ENCODE measurements at places on chromosomes 6 and 20. TPM values are rescaled to one million over a fixed set of nuclear protein-coding genes. Genes with fewer than 3 reads are reported as not detected.

GABRR1 gene
- 0.11 TPM for polyA plus RNA-seq

PRDM13 gene
- polyA plus RNA-seq, result not detected

TMEM200A gene
- polyA plus RNA-seq, result 9.5 TPM

AGPAT1 gene
- polyA plus RNA-seq, result 93.7 TPM

PTK6 gene
- 3.4 TPM for polyA plus RNA-seq

ALDH5A1 gene
- 4.6 TPM for polyA plus RNA-seq

GRCh38 chr20:63402860-63403220 lies 41.7 kb upstream of the CHRNA4 start:
- DNase-seq, result no peak

DNA sequence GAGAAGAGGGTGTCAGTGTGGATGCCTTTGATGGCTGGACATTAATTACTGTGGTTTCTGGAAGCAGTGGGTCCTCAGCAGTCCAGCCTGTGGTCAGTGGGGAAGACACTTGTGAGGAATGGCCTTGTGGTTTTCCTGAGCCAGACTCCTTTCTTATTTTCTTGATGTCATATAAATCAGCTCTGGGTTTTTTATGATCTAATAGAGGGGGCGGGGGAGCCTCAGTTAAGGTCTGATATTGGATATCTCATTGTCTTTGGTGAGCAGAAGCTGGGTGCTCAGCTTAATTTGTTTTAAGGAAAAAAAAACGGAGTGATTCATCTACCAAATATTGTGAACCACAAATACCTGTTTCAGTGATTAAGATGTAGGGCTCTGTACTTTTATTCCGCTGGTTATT lies 62.1 kb downstream of the OTOR start:
- no peak for DNase-seq

- DNase-seq, result peak; percentile 51
Measured at GRCh38 chr6:146543211-146543939, at the start of gene RAB32. TSS of gene RAB32 (plus strand) at chr6:146543833. CDS start at chr6:146543872, 39 bp downstream.

- DNase-seq, result no peak
Measured at GRCh38 chr20:23456409-23456808, 3.7 kb upstream of the CST11 start.

DNA sequence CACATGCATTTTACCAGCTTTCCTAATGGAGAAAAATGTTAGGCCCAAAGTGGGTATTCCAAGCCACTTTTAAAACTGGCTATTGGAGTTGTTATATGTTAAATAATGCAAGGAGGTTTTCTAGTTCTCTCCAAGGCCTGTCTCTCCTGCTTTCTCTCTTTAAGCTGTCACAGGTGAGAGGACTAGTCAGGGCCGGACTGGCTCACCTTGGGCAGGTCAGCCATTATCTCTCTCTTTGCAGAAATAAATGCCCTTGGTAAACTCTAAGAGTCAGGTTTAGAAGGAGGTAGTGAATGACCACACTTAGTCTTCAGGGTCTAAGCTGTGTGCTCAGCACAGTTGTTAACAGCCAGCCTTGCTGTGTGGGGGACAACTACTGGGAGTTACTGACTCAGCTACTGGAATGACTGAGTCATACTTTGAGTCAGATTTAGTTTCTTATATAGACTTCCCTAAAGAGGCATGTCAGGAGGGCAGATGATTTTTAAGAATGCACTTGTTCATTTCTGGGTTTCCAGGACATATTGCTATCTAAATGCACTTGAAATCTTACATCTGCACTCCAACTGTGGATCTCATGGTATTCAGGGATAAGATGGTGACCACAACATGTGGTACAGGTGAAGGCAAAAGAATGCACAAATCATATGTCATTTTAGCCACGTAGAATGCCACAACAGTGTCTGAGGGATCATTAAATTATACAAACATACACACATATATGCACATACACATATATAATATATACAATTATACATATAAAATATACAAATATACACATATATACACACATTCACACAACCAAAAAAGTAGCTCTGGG lies 719.4 kb downstream of the EPM2A start:
- DNase-seq, result no peak

GRCh38 chr20:57435498-57436222 lies 44.5 kb downstream of the RBM38 start:
- DNase-seq, result peak; percentile 42

DNA sequence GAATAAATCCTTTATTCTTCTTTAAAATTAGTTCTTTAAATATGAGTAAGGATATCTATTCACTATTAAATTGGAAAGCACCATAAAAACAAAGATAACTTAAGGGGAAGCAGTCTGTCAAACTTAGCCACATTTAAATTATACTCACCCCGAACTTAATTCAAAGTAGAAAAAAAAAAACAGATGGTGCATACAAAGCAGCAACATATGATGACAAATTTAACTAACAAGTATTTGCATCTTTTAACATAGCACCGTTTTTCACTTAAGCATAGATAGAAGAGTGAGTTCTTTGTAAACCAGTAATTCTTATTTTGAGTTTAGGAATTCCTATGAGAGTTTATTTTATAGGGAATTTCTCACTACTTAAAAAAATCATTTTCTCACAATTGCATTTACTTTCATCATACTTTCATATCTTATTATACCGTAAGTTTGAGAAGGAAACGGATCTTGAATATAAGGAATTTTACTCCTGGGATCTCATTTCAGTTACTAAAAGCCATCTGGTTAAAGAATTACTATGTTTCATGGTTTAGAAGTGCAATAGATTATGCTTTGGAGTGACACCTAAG lies 828.2 kb upstream of the MAP3K7 start:
- no peak for DNase-seq

DNA sequence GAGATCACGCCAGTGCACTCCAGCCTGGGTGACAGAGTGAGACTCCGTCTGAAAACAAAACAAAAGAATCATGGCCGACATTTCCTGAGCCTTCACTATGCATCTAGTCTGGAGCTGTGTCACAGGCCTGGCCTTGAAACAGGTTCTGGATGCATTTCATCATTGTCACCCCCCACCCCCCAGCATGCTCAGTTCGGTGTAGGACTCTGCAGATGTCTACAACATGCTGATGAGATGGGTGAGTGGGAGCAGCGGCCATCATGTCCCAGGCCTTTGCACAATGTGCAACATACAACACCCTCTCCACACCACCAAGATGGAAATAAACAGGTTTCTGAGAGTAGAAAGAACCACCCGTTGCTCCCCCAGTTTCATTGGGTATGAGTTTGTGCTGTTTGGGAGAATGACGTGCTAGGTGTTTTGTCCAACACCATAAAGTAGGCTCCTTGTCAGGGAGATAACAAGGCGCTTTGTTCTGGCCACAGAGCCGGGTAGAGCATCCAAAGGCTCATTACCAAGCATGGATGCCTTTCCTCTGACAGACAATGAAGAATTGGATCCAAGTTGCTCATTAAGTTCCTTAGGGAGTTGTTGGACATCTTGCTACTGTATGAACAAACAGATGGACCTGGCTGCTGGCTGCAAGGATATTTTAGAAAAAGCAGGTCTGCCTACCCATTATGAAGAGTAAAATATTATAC lies 22.1 kb downstream of the SNHG17 start:
- DNase-seq, result no peak

DNA sequence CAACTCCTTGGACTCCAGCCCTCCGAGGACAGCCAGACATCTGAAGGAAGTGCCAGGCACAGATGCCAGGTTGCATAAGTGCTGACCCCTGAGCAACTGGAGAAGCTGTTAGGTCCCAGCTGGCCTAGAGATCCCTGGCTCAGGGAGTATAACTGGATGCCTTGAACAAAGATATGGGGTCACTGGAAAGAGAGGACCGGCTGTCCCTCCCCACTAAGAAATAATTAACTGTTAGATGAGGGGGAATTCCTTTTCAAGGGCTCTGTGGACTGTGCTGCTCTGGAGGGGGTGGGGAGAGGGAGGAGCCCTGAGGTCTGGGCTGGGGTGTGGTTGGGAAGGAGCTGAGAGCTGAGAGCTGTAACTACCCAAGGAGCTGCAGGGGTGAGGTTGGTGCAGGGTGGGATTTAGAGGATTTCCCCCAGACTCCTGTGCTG lies 39.6 kb downstream of the HLA-F start:
- DNase-seq, result no peak

DNA sequence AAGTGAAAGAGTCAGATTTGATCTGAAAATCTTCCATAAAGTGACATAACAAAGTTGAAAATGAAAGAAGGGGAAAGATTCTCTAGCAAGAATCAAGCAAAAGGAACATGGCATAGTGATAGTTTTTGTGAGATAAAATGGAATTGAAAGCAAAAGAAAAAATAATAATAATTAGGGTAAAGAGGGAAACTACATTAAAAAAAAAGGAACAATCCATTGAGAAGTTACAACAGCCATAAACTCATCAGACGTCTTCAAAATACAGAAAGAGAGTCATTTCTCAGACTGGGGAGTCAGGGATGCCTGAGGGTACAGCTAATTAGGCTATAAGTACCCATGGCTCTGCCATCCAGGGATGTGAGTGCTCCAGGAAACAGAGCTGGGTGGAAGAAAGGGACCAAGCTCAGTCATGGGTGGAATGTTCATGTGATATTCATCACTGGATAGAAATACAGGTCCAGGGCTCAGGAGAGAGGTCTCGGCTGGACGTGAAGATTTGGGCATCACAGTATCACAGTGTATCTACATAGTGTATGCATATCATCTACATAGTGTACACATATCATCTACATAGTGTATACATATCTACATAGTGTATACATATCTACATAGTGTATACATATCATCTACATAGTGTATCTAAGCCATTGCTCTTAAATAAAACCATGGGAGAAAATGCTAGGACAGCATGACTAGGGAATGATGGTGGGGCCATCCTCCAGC lies 29.4 kb downstream of the DUSP22 start:
- no peak for DNase-seq

All from urinary bladder (tissue), 4 donors.